ENCODE measurements at places on chromosomes 3 and 15. TPM values are rescaled to one million over a fixed set of nuclear protein-coding genes. Genes with fewer than 3 reads are reported as not detected.

The UBA5 gene
- total RNA-seq, result 26.5 TPM

The ITIH1 gene
- not detected for total RNA-seq

The AP3B2 gene
- total RNA-seq, result 2.2 TPM

The SQOR gene
- 28.1 TPM for total RNA-seq

The NAA80 gene
- 13.0 TPM for total RNA-seq

DNA sequence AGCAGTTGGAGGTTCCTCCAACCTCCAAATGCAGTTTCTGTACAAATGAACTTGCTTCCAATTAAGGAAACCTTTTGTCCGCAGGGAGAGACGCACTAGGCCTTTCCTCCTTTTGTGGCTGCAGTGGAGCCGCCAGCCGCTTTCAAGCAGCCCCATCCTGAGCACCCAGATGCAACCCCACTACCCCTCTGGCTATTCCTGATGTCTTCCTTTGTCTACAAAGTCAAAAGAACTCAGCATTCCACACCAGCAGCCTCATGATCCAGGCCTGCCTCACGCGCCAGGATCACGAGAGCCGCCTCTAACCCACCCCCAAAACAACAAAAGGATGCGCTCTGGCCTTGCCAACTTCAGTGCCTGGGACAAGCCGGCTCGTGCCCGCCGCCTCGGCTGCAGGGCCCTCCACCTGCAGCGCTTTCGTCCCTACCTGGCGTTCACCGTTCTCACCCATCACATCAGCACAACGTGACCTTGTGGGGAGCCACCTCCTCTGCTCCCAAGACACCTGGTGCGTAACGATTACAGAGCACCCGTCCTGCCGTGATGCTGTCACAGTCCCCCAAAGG lies 48.2 kb upstream of the MUC4 start:
- no peaks in the 10 kb centered on the region for H3K36me3 ChIP-seq
- no peaks in the 10 kb centered on the region for H3K27me3 ChIP-seq
- H3K4me1 ChIP-seq, result no peaks in the 10 kb centered on the region
- no peak overlapping the region for H3K4me3 ChIP-seq
- DNase-seq, result no peak

DNA sequence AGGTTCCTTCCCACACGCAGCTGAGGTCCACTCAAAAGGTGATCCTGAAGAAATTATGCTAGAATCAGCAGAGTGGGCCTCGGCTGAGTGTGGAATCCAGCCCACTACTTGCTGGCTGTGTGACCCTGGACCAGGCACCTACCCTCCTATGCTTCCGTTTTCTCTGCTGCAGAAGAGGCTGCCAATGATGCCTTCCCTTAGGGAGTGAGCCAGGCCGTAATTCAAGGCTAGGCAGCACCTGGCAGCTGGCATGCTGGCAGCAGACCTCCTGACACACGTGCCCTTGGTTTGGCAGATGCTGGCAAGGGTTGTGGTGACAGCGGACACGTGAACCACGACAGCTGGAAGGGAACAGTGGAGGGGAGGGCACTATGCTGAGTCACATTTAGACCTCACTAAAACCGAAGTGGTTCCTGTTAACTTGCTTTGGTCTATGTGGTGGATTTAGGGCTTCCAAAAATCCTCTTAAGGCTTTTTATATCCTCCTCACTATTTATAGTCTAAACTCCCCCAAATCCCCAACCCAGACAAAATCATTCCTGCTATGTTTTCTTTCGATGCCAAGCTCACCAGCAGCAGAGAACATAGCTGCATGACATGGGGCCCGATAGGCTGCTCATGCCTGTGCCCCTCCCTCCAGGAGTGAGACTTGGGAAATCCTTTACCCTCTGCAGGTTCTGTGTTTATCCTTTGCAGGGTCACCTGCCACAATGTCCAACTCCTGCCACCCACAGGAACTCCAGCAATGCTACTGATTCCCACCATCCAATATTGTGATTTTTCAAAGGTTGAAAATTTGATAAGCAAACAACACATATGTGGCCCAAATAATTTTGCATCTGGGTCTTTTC lies 10.6 kb upstream of the PCSK6 start:
- H3K27me3 ChIP-seq, result no peaks in the 10 kb centered on the region
- no peak overlapping the region for H3K4me3 ChIP-seq
- peaks cover 4% of the 10 kb centered on the region for H3K4me1 ChIP-seq
- no peaks in the 10 kb centered on the region for H3K36me3 ChIP-seq
- DNase-seq, result no peak

DNA sequence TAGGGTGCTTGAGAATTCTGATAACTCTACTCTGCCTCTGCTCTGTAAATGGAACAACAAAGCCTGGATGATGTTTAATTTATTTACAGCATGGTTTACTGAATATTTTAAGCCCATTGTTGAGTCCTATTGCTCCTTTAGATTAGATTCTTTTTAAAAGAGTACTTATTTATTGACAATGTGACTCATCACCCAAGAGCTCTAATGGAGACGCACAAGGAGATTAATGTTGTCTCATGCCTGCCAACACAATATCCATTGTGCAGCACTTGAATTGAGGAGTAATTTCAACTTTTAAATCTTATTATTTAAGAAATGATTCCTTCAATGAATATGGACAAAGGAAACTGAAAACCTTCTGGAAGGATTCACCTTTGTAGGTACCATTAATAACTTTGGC lies 691.4 kb downstream of the ZBBX start:
- no peak overlapping the region for H3K27ac ChIP-seq
- H3K36me3 ChIP-seq, result no peaks in the 10 kb centered on the region
- no peak overlapping the region for H3K4me3 ChIP-seq
- H3K4me1 ChIP-seq, result no peaks in the 10 kb centered on the region
- H3K27me3 ChIP-seq, result no peaks in the 10 kb centered on the region

DNA sequence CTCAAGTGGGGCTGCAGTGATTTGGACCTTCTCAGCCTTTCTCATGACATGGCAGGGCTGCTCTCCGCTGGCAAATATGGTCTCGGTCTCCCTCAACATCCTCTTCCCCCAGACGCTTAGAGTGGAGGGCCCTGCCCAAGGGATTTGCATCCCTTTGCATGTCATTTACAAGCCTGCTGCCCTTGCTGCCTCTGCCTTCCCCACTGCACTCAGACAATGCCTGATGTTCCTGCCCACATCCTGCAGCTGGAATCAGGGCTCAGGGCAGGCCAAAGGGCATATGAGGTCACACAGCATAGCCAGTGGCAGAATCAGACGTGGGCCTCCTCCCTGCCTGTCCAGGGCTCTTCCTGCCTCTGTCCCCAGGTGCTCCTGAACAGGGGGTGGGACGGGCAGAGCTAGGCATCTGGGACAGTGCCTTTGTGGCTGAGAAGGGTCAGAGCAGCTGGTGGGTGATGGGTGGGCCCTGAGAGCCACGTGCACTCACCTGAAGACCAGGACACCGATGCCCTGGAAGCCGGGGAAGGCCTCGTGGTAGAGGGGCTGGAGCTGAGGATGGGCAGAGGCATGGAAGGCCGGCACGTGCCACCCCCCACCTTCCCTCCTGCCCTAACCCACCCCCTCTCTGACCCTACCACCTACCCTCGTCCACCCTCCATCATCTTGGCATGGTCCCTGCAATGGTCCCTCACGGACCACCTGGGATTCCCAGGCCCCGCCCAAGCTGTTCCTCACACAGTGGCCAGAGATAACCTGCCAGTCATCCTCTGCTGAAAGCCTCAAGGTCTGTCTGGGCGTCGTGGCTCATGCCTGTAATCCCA lies 27.4 kb upstream of the GOLGA6C start:
- H3K36me3 ChIP-seq, result no peaks in the 10 kb centered on the region
- H3K4me1 ChIP-seq, result no peaks in the 10 kb centered on the region
- no peaks in the 10 kb centered on the region for H3K27me3 ChIP-seq
- H3K4me3 ChIP-seq, result no peak overlapping the region
- no peak overlapping the region for H3K27ac ChIP-seq

DNA sequence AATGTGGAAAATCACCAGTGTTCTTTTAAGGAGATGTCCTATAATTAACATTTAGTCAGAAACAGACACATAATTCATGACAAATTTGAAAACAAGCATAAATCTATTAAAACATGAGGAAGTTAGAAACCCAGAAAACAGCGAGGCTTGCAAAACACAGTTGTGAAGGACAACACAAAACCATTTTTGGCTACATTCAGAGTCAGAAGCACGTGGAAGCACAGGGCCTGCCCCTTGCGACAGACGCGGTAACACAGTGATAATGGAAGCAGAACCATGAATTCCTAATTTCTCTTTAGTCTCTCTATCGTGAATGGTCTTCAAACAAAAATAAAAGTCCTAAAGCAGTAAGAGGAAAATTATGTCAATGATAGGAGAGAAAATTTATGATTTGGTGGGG lies 12.2 kb downstream of the NCEH1 start:
- no peak overlapping the region for H3K4me3 ChIP-seq
- no peaks in the 10 kb centered on the region for H3K36me3 ChIP-seq
- no peaks in the 10 kb centered on the region for H3K4me1 ChIP-seq
- no peak for DNase-seq

DNA sequence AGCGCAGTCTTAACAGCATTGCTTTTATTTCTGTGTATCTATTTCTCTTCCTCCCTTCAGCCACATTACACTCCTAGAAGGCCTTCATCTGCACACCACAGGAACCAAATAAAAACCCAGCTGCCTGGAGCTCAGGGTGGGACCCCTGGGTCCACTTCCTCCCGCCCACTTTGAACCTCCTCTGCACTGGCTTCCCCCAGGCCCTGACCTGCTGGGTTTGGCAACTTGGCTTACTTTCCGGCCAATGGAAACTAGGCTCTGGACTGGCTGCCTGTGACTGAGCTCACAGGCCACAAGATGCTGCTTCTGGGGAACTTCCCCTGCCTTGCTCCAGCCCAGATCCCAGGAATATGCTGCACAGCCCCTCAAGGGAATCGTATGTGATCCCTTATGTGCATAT lies 89.8 kb downstream of the SEMA5B start:
- no peaks in the 10 kb centered on the region for H3K36me3 ChIP-seq
- DNase-seq, result no peak
- H3K4me1 ChIP-seq, result peaks cover 3% of the 10 kb centered on the region
- H3K27ac ChIP-seq, result no peak overlapping the region

DNA sequence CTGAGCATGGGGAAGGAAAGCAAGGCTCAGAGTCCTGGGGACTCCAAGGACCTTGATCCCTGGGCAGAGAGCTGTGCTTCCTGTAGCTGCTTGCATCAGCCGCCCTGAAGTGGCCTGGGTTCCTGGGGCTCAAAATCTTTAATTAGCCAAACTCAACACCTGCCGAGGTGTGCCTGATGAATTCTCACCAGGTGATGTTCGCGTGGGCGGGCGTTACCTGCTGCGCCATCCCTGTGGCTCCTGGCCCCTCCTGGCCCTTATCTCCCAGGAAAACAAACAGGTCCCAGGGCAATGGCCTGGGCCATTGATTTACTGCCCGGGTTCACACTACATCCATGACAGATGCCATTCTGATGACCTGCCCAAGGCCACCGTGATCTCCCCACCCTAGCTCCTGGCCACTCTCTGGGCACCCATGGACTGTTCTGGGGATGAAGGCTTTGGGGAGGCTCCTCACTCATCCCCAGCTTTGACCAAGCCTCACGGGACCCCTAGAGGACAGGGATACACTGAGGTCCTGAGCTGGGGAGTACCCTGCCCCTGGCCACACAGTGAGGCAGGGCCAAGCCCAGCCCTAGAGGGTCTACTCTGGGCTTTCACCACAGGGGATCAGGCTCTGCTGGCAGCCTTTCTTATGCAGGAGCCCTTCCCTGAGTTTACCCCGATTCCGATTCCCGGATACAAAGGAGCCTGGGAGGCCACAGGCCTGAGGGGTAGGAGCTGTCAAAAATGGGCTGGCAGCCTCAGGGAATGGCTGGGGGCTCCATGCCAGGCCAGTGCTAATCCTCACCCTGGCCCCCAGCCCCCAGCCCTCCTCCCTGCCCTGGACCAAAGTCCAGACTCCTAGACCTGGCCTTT lies 5.7 kb downstream of the SLC38A3 start:
- peaks cover 7% of the 10 kb centered on the region for H3K4me1 ChIP-seq
- no peaks in the 10 kb centered on the region for H3K36me3 ChIP-seq
- H3K27ac ChIP-seq, result no peak overlapping the region
- no peaks in the 10 kb centered on the region for H3K27me3 ChIP-seq
- no peak overlapping the region for H3K4me3 ChIP-seq

GRCh38 chr3:42190701-42191442 lies 75.1 kb downstream of the CCK start:
- H3K27me3 ChIP-seq, result no peaks in the 10 kb centered on the region
- no peaks in the 10 kb centered on the region for H3K4me1 ChIP-seq
- H3K4me3 ChIP-seq, result no peak overlapping the region
- H3K27ac ChIP-seq, result no peak overlapping the region

- H3K4me3 ChIP-seq, result no peak overlapping the region
- no peaks in the 10 kb centered on the region for H3K27me3 ChIP-seq
- H3K4me1 ChIP-seq, result no peaks in the 10 kb centered on the region
- no peak for DNase-seq
- H3K27ac ChIP-seq, result no peak overlapping the region
Measured at GRCh38 chr15:67857220-67857619, 17.4 kb upstream of the RNU6-1 start.

Measured in ovary (tissue), 10 donors.